ENCODE measurements at places on chromosomes 11 and 22. TPM values are rescaled to one million over a fixed set of nuclear protein-coding genes. Genes with fewer than 3 reads are reported as not detected.

DEPDC7 gene
- total RNA-seq = 1.4 TPM

RBMXL2 gene
- not detected for total RNA-seq

C11orf91 gene
- total RNA-seq = not detected

MMP1 gene
- 14.8 TPM for total RNA-seq

KCNQ1 gene
- 0.10 TPM for total RNA-seq

HBG1 gene
- total RNA-seq = not detected

TLCD5 gene
- 5.6 TPM for total RNA-seq

Measured in cardiac ventricle fibroblast (primary cell).